ENCODE measurements at places on chromosomes 5 and 9. TPM values are rescaled to one million over a fixed set of nuclear protein-coding genes. Genes with fewer than 3 reads are reported as not detected.

Gene PIP5K1B
- polyA plus RNA-seq, result 8.3 TPM

DNA sequence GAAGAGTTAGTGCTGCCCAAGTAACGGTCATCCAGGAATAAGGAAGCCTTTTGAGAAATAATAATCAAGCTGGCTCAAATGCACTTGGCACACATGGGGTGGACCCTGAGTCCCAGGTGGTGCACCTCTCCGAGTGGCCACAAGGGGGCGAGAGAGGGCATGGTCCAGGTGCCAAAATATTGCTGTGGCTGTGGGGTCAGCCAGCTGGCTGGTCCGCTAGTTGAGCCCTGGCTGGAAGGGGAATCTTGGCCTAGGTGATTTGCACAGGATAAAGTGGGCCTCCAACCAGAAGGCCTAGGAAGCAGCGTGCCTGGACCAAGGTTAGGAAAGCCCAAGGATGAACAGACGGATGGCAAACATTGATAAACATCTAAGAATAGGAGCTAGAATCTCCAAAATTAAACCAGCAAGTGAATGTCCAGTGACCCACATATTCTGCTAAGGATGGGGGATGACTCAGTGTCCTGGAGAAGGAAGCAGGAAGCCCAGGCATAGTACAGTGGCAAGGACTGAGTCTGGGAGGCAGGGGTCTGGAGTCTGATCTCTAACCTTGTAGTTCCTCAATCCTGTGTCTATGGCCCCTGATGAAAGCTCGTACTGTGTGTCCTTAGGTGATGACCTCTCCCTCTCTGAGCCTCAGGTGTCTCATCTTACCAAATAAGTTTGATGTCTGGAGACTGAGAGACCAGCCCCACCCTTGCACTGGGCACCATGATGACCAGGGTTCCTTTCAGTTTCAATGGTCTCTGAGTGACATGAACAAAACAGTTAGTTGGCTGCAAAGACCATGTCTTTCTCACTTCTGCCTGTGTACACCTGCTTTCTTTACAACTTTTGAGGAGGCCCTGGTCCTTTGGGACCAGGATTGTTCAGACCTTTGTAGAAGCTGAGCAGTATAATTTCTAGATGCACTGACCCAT is 19.2 kb upstream of the SHB start:
- DNase-seq, result no peak

Gene SREK1
- polyA plus RNA-seq, result 157 TPM

DNA sequence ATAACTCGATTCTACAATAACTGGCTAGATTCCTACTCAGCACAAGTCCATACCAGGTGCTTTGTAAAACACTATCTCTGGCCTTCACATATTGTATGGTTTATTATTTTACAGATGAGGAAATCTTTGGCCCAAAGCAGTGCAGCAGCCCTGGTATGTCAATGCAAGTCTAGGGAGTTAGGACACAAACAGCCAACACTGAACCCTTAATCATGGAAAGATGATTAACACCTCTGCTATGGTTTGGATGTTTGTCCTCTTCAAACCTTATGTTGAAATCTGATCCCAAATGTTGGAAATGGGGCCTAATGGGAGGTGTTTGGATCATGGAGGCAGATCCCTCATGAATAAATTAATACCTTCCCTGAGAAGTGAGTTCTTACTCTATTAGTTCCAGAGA is 76.6 kb downstream of the MAPKAP1 start:
- DNase-seq, result no peak

GRCh38 chr5:129971714-129972113 is 67.4 kb downstream of the CHSY3 start:
- DNase-seq, result no peak

Gene SEMA5A
- 40.9 TPM for polyA plus RNA-seq

Gene NPR2
- polyA plus RNA-seq, result 29.5 TPM

- no peak for DNase-seq
Measured at GRCh38 chr5:157022024-157022423, 36.9 kb downstream of the HAVCR1 start.

DNA sequence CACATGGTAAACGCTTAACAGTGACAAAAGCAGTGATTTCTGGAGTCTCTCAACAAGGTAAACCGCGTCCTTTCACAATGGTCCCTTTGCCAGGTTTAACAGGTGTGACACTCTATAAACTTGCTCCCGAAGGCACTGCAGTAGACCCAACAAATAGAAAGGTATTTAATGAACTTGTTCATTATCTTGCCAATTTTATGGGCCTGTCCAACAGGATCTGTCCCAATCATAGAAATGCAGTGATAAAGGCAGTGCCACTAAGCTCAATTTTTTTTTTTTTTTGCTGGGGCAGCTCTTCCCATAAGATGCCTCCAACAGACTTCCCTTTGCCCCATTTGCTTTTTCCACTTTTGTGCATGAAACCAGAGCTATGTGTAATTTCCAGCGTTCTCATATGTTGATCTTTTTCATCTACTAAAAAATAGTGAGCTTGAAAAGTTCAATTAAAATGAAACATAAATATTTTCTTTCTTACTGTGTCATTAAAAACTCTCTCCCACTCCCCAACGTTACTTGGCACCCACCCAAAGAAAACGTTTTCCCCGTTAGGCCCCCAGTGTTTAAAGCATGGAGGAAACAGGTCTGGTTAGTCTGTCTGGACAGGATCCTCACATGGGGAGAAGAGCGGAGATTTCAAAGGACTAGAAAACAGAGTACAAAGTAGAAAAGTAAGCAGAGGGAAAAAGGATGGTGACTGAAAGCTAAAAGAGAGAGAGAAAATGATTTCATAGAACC is 80.9 kb upstream of the SPATA31D4 start:
- DNase-seq, result no peak

DNA sequence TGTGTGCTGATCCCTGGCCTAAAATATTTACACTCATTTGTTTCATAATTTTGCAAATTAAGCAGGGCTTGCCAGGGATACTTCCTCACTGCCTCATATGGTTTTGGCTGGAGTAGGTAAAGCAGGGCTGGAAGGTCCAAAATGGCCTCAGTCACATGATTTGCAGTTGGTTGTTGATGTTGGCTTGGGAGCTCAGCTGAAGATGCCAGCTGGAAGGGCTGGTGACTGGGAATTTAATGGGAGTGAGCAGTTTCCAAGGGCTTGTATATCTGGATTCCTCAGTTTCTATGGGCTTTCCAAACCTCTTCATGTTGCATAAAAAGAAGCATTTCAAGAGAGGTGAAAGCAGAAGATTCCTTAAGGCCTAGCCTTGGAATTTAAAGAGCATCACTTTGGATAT is 729.3 kb downstream of the CDH18 start:
- DNase-seq, result no peak

- no peak for DNase-seq
Measured at GRCh38 chr5:167261309-167262100, 1029.9 kb upstream of the WWC1 start.

DNA sequence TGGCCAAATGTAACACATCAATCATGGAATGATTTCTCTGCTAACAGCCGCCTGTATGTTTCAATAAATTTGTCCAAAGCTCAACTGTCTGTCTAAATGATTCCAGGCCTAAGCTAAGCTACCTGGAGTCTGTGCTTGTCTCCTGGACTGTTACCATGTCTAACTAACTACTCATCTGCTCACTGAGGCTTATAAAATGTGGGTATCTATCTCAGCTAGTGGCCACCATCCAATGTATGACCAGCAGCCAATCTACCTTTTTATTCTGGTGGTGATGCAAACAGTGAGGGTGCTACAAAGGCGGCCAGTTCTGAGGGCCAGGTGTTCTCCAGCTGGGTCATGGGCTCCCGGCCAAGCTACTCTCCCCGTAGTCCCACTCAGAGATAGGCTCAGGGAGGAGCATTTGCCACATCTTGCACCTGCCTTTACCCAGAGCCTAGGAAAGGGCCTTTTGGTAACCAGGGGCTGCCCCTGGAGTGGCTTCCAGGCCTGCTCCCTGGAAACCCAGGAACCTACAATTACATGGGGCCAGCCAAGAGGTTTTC is 59.1 kb downstream of the PFDN1 start:
- no peak for DNase-seq

Gene OTP
- polyA plus RNA-seq, result not detected

Gene SIMC1
- polyA plus RNA-seq, result 18.1 TPM

- no peak for DNase-seq
Measured at GRCh38 chr5:171537070-171537849, 117.8 kb downstream of the FGF18 start.

Gene ABL1
- 75.8 TPM for polyA plus RNA-seq

Gene PSAT1
- 67.9 TPM for polyA plus RNA-seq

DNA sequence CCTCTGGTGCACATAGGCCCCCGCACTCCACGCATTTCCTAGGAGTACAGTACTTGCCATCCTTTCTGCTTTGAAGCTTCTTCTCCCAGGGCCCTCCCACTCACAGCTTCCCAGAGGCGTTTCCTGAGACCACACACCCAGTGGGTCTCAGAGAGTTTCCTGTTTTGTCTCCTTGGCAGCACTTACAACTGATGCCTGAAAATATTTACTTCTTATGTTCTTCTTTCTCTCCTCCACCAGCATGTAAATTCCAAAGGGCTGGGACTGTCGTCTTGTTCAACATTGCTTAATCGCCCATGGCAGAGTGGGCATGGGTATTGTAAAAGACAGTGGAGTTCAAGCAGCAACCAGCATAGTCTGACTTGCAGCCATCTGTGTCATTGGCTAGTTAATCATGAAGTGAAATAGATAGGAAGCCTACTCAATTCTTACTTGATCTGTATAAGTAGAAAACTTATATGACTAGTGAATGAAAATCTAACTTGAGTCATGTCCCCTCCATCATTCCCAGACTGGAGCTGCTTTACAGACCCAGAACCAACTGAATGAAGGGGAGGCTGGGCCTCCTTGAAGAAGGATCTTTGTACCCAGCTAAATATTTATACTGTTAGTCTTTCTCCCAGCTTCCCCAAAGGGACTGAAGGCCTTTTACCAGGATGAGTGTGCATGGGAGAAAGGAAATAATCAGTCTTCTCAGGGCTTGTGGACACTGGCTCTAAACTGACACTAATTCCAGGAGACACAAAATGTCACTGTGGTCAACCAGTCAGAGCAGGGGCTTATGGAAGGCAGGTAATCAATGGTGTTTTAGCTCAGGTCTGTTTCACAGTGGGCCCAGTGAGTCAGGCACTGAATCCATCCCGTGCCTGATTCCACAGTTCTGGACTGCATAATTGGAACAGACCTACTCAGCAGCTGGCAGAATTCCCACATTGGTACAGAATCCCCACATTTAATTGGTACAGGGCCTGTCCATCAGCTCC is 116.4 kb downstream of the SV2C start:
- DNase-seq, result no peak

DNA sequence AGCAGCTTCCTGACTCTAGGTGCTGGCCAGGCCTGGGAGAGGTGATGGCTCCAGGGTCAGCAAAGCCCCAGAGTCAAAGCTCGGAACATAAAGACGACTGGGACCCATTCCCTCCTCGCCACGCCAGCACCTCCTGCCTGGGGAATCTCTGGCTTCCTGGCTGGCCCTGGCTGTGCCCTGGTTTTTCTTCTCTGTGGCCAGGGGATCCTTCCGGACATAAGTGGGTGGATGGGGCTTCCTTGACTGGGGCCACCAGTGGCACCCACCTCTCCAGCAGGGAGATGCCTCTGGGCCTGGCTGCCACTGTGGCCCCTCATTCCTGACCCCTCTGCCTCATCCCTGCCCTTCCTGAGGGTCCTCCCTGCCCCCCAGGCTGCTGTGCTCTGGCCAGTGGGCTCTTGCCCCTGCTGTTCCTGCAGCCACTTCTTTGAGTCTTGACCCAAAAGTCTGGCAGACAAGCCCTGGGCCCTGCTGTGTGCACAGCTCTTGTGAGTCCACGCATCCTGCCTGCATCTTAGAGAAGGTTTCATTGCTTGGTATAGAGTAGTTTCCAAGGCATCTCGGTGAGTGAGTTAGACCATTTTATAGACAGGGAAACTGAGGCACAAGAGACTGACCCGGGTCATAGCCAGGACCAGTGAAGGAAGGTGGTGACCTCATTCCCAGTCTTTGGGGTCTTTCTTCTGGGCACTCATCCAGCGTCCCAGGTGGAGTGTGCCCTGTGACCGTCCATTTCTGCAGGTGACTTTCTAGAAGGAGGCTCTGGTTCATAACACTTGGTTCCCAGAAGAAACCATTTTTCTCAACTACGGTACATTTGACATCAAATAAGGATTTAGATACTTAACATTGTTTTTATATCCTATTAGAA is 17.3 kb upstream of the LPCAT1 start:
- no peak for DNase-seq

DNA sequence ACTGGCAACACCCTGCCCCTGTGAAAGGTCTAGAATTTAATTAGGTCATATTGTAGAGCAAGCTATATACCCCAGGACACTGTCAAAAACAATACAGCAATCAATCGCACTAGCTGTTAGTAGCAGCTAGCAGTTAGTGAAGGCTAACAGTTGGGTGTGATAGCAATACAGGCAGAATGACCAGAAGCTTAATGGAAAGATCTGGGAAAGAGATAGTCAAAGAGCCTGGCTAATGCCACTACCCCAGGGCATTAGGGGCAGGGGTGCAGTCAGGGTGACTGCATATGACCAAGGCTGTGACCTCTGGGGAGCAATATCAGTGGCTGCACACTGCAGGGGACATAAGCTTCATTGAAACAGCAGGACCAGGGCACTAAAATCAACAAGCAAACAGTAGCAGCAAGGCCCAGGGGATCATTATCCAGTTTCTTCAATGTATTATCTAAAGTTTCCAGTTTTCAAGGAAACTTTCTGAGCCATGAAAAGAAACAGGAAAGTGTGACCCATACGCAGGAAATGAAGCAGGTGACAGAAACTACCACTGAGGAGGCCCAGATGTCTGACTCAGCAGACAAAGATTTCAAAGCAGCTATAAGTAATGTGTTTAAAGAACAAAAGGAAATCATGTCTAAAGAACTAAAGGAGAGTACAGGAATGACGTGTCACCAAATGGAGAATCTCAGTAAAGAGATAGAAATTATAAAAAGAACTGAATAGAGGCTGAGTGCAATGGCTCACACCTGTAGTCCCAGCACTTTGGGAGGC is 82.4 kb downstream of the ZNF354C start:
- DNase-seq, result no peak

DNA sequence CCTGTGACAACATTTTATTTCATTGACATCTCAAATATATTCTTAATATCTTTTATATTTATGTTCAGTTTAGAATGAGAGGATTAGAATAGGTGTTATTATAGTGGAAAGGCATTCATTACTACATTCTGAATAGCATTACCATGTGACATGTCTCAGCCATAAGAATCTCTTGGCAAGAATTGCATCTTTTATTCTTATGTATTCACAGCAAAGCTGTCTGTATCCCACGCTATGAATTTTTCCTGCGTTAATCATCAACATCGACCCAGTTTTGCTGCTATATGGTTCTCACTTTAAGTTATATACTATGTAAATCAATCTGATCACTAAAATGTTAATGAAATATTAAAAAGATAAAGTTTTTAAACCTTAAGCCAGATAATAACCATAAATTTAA is 248.6 kb downstream of the TMEM232 start:
- no peak for DNase-seq

- DNase-seq, result no peak
Measured at GRCh38 chr5:159098603-159099436, 896 bp downstream of the EBF1 start.
